ENCODE measurements at places on chromosomes 12 and 14.

DNA sequence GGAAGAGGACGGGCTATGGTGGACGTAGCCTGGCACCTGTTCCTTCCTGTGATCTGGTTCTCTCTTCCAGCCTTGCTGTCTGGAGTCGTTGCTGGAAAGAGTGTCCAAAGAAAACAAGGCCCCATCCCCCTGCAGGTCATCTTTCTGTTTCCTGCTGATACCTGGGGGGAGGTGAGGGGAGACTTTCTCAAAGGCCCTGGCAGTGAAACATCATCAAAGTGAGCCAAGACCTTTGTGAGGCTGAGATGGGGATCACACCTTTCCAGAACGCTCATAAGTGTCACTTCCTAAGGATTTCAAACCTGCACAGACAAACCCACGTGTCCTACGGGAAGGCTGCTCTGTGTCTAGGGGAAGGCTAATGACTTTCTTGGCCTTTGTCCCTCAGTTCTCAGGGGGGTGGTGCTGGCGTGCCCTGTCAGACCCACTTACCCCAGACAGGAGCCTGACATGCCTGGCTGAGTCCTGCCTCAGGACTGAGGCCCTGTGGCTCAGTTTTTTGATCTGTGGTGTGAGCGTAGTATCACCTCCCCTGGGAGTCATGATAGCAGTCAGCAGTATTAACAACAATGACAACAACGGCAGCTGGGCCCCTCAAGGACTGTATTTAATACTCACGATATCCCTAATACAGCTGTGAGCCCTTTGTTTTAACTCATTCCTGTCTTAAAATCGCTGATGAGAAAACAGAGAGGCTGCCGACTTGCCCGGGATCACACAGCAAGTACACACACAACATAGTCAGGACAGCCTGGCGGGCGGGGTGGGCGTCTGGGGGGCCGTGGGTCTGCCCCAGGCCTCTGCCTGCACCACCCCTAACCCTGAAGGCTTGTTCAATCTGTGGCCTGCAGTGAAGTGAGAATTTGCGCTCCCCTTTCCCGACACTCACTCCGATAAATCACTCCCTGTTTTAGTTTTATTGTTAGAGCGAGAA lies 235.2 kb downstream of the SLC41A2 start:
- DNase-seq: no peak

DNA sequence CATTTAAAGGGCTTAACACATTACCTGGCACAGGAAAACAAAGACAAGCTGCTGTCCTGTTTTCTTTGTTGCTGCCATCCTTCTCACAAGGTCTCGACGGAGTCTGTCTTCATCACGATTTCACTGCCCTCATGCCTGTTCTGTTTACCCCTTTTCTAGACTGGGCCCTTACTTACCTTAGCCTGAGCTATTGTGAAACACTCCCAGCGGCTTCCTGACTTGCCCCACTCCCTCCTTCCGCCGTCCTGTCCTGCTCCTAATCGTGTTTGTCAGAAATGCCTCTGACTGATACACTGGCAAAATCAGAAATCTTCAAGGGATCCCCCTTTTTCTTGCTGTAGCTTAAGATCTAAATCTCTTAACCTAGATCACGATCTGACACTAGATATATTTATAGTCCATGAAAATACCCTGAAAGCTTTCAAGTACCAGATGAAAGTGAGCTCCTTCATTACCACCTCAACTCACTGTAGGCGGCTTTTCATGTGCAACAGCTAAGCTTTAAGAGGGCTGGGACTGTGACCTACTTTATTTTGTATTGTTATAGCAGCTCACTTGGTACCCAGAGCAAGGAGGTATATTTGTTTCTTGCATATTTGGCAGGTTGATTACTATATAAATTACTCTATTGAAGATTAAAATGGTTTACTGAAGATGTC lies 32.1 kb downstream of the TECPR2 start:
- DNase-seq: no peak

GRCh38 chr12:47987411-47988072 lies 16.7 kb downstream of the COL2A1 start:
- no peak for DNase-seq

DNA sequence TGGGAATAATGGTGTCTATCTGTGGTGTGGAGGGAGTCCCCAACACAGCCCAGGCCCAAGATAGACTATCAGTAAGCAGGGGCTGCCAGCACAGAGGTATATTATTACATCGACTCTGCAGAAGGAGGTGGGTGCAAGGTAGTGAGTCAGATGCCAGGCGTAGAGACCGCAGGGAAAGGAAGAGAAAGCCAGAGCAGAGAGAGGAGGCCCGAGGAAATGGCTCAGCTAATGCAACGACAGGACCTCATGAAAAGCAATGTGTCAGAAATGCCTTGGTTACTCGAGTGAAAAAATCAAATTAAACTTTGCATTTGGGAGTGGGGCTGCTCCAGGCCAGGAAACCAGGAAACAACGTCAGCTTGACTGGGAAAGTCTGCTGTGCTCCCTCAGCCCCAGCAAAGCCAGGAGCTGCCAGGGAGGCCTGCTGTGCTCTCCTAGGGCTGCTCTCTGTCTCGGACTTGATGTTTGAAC lies 173.2 kb downstream of the SUDS3 start:
- DNase-seq: no peak

- DNase-seq: no peak
Observed at GRCh38 chr12:83323866-83324265, 637.2 kb downstream of the TMTC2 start.

DNA sequence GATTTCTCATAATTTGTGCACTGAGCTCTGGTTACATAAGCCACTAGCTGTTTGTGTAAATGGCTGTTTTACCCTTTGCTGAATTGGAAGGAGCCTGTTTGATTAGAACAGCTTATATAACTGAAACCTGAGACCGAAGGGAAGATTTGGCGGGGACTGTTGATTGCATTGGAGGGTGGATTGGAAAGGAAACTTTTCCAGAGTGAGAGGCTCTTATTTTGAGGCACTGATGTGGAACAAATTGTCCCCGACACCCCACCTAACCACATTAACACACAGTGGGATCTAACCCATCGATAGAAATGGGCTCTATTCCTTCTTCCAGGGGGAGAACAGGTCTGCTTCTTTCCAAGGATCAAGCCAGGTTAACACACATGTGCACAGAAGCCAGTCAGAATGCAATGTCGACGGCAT lies 51.7 kb downstream of the TMEM30B start:
- no peak for DNase-seq

DNA sequence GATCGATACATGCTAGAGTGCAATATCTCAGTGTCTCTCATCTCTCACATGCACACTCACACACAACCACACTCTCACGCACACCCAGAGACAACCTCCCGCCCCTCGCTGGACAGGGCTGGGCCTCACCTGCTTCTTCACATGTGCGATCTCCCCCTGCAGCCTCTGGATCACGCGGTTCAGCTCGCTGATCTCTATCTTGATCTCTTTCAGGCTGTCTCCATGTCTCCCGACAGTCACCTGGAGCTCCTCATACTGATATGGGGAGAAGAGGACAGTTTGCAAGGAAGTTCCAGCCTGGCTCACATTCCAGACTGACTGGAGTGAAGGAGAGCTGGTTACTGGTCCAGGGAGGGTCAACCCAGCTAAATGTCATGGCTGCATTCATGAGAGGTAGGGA lies 4.4 kb downstream of the KRT2 start:
- DNase-seq: no peak

- DNase-seq: no peak
Observed at GRCh38 chr14:103140316-103141109, 17.3 kb downstream of the TNFAIP2 start.

DNA sequence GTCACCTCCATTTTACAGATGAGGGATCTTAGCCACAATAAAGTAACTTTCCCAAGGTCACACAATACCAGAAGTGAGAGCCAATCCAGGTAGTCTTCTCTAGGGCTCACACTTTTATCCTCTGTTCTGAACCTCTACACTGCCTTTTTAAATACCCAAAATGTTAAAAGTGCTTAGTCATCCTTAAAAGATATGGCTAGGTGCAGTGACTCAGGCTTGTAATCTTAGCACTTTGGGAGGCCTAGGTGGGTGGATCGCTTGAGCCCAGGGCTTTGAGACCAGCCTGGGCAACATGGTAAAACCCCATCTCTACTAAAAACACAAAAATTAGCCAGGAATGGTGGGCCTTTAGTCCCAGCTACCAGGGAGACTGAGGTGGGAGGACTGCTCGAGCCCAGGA lies 104.1 kb upstream of the PPP4R3A start:
- DNase-seq: no peak

- no peak for DNase-seq
Observed at GRCh38 chr14:32940711-32941667, 2.3 kb downstream of the NPAS3 start.

All from kidney capillary endothelial cell (primary cell).